Esophagus squamous epithelium (tissue), 5 donors: ENCODE measurements at places on chromosomes 7 and 10.

- no peak for DNase-seq
These were observed 148.1 kb upstream of the CELF2 start for GRCh38 chr10:10869592-10869991.

- no peak for DNase-seq
These were observed 30.2 kb upstream of the EZH2 start for GRCh38 chr7:148914208-148914777.

GRCh38 chr10:34017281-34017680 is 682.8 kb upstream of the NRP1 start:
- no peak for DNase-seq

GRCh38 chr10:11162828-11163599 is 145.3 kb downstream of the CELF2 start:
- peak; percentile 61 for DNase-seq

- DNase-seq: no peak
These were observed 990.7 kb downstream of the CCSER2 start for GRCh38 chr10:85318809-85319807.

GRCh38 chr10:77671594-77672252 is 34.1 kb upstream of the KCNMA1 start:
- no peak for DNase-seq

GRCh38 chr7:138979226-138979979 is 1.8 kb downstream of the KIAA1549 start:
- DNase-seq: no peak

- DNase-seq: no peak
These were observed 48.4 kb downstream of the LHPP start for GRCh38 chr10:124509880-124510632.

- no peak for DNase-seq
These were observed 36.9 kb downstream of the C1GALT1 start for GRCh38 chr7:7219216-7219615.

DNA sequence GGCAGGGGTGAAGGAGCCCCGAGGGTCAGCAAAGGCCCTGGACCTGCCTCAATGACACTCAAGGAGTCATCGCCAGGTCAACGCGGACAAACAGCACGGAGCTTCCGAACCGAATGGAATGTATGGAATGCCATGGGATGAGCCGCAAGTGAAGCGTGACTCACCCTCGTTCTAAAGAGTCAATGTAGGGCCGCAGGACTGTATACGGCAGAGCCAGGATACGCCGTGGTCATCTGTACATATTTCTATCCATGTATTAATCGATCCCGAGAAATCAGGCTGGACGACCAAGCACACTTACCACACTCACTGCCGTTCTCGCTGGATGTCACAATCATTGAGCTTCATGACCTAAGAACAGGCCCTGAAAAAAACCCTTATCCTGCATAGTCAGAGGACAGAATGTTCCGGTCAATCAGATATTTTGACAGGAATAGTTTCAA is 4.3 kb downstream of the SNX8 start:
- DNase-seq: no peak

DNA sequence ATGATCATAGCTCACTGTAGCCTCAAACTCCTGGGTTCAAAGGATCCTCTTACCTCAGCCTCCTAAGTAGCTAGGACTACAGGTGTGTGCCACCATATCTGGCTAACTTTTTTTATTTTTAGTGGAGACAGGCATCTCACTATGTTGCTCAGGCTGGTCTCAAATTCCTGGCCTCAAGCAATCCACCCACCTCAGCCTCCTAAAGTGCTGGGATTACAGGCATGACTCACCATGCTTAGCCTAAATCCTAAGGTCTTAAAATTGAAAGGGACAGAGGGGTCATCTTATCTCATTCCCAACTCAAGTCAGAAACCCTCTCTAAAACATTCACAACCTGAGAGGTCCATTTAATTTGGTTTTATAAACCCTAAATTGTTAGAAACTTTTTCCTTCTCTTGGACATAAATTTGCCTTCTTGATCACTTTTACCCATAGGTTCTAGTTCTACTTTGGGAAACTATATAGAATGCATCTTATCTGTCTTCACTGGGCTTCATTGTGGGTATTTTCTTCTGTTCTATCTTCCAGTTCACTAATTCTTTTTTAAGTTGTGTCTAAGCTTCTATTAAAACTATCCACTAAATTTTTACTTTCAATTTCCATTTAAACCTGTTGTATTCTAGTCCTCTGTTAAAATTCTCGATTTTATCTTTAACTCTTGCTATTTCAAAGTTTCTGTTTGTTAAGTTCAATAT is 183.4 kb upstream of the KAT6B start:
- no peak for DNase-seq

DNA sequence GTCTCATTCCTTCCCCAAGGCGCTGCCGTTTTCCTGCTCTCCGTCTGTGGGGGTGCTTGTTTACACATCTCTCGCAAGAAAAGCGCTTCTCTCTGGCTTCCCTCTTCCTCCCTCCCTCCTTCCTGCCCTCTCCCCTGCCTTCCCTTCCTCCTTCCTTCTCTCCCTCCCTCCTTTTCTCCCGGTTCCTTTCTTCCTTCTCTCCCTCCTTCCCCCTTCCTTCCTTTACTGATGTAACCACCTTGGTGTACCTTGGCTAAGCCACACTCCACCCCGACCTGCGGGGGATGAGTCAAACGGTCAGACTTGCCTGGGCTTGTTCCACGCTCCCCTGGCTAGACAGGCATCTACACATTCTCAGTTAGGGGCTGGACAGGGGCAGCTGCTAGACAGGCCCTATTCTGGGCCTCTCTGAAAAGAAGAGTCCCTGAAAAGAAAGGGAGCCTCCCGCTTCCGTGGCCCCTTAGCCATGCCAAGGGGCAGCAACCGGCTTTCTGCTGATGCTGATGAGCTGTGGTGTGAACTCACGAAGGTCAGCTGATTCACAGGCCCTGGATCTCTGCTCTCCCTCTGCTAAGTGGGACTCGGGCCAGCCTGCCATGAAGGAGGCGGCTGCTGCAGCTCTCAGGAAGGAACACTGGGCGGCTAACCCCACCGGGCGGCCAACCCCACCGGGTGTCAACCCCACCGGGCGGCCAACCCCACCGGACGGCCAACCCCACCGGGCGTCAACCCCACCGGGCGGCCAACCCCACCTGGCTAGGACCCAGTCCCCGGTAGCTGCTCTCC is 216.8 kb downstream of the TCERG1L start:
- DNase-seq: no peak

DNA sequence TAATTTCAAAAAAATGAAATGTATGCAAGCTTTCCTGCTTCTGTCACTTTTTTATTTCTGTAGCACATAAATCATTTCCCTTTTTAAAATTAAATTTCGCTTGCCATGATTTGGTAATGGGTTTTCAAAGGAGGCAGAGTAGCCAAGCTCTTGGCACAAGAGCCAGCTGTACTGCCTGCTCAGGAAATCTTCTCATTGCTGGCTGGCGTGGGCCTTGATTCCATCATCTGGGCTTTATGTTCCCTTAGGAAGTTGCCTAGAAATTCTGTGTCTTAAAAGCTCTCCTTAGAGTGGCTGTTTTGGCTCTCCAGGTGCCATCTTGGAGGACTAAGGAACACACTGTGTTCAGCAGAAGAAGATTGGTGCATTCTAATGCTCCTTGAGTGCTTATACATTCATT is 107.4 kb downstream of the ARID5B start:
- no peak for DNase-seq

DNA sequence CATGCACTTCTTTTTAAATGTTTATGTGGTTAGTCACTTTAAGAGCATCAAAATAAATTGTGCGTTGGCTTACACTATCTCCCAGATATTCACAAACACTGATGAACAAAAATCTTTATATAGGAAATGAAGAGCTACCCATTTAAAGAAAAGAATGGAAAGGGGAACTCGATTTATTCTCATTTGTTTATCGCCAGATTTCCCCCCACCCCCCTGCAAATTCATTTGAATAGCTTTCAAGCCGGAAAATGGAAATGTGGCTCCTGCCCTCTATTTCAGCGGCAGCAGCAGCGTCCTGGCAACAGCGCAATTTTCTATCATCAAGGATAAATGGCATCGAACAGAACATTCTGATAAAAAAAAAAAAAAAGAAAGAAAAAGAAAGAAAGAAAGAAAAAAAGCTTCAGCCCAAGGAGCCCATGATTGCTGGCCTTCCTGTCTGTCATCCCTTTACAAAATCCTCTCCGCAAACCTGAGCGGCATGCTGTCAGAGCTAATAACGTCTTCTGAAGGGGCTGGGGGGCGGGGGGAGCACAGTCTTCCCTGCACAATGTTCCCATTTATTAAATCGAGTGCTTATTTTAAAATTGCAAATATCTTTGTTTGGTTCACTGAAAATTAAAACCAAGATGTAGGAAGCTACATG is 13.7 kb upstream of the DLX6 start:
- no peak for DNase-seq

GRCh38 chr10:71319042-71319799 is at the start of gene SLC29A3:
Gene SLC29A3 (plus strand): TSS chr10:71319259. CDS start chr10:71319310, 51 bp downstream.
- DNase-seq: peak; percentile 31

DNA sequence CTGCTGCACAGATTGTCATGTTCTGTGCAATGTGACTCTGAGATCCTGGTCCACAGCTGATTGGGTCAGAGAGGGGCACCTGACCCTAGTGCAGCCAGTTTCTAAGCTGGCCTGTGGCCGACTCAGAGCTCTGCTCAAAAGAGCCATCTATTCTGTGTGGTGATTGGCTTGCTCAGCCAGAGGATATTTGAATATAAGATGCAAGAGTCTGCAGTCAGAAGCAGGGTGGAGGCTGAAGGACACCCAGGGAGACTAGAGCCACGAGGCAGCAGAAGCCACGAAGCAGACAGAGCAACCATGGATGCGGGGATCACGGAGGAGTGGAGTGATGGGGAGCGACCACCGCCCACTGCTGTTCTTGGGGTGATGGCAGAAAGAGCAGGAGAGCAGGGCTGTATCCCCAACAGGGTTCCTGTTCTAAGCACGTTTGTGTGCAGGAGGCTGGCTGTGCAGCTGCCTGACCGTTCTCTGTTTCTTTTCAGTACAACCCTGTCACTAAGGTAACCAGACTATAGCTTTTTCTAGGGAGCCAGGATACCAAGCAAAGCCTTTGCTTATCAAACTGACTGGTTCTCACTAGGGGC is 19.5 kb upstream of the RHEB start:
- no peak for DNase-seq

GRCh38 chr10:10482613-10483012 is 535.1 kb upstream of the CELF2 start:
- DNase-seq: no peak

DNA sequence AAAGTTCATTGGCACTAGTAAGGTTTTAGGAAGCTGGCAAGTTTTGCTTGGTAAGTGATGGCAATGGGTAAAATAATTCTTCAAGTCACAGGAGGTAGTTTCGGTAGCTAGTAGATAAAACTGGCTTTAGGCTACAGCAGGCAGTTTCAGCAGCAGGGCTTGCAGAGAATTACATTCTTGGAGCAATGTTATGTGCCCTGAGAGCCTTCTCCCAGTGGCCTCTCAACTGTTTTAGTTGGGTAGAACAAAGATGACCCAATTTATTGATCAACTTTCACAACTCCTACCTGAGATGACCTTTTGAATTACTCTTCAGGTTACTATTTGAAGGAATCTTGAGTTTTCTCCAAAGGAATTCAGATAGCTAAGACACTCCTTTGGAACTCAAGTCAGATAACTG is 16.4 kb upstream of the NFE2L3 start:
- no peak for DNase-seq

- no peak for DNase-seq
These were observed 244.0 kb upstream of the CXCL12 start for GRCh38 chr10:44628921-44629320.

GRCh38 chr10:95242581-95243317 is 48.1 kb downstream of the PDLIM1 start:
- DNase-seq: no peak

DNA sequence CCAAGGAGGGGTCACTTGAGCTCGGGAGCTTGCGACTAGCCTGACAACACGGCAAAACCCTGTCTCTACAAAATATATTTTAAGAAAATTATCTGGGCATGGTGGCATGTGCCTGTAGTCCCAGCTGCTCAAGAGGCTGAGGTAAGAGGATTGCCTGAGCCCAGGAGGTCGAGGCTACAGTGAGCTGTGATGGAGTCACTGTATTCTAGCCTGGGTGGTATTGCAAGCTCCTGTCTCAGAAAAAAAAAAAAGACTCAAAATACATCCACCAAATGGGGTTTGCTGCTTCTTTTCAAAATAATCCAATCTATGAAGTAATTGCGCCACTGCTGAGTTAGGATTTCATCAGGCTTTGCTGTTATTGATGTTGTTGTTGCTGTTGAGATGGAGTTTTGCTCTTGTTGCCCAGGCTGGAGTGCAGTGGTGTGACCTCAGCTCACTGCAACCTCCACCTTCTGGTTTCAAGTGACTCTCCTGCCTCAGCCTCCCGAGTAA is 11.1 kb upstream of the VIM start:
- no peak for DNase-seq

- no peak for DNase-seq
These were observed 19.8 kb downstream of the GPR141 start for GRCh38 chr7:37703361-37703760.

DNA sequence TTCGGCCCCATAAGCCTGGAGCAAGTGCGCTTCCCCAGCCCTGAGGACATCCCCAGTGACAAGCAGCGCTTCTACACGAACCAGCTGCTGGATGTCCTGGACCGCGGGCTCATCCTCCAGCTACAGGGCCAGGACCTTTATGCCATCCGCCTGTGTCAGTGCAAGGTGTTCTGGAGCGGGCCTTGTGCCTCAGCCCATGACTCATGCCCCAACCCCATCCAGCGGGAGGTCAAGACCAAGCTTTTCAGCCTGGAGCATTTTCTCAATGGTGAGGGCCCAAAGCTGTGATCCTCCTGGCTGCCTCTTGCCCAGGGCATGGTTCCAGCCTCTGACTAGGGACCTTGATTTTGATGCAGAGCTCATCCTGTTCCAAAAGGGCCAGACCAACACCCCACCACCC is 10.1 kb downstream of the IRF5 start:
- no peak for DNase-seq

GRCh38 chr10:97353945-97354344 is 19.4 kb upstream of the FRAT2 start:
- no peak for DNase-seq

DNA sequence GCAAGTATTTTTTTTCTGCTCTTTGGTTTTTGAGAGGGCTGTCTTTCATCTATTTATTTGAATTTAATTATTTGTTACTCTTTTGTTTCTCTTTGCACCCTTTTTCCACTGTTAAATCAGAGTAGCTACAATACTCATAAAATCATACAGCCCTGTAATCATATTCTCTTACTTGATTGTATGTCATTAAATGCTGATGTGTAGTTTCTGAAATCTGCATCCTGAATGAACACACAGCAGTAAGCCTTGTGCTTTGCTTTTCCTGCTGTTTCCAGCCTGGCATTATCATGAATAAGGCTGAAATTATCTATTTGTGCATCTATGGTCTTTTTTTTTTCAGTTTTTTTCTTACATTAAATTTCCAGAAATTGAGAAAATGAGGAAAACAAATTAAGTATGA is 4.1 kb downstream of the LRRC18 start:
- DNase-seq: no peak

GRCh38 chr10:114388275-114388674 is 16.0 kb downstream of the AFAP1L2 start:
- no peak for DNase-seq

DNA sequence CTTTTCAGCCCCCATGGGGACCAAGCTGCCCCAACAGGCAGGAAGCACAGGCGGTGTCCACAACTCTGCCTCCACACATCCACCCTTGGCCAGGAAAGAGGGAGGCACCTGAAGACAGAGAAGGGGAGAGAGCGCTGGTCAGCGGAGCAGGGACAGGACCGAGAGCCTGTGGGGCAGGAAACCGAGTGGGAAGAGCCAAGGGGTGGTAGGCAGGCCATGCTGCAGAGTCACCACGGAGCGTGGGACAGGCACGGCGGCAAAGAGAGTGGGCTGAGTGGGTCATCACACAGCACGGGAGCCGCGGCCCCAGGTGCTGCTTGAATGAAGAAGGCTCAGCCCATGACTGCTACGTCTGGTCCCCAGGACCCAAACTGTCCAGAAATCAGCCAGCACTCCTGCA is 109.8 kb downstream of the PTPRN2 start:
- DNase-seq: no peak

- DNase-seq: no peak
These were observed 84.8 kb upstream of the COL13A1 start for GRCh38 chr10:69716711-69717560.
